D341Med (cell line): ENCODE measurements at places on chromosomes 16 and 17.

- no peak for DNase-seq
Observed at GRCh38 chr17:19370493-19370960, 7.8 kb upstream of the MAPK7 start.

GRCh38 chr16:68275611-68276191 is 11.4 kb downstream of the SLC7A6 start:
- no peak for DNase-seq

GRCh38 chr17:57665696-57666095 is 79.4 kb downstream of the CCDC182 start:
- no peak for DNase-seq

DNA sequence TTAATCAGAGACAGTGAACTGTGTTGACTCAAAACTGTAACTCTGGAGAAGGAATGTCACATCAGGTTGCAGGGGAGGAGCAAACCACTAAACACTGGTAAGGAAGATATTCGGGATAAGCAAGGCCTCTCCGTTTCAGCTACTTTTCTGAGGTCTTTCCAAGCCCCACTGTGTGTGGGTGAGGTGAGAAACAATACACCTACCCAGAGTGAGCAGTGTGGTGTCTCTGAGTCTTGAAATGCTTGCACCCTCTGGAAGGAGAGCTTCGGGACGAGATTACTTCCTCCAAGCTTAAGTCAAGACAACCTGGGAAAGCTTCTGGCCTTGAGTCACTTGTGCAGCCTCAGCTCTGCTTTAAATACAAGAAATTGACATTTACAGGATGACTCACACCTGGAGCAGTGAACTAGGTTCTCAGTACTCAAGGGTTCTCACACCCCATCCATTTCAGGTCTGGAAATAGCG is 2.5 kb upstream of the MAP3K14 start:
- DNase-seq: no peak

DNA sequence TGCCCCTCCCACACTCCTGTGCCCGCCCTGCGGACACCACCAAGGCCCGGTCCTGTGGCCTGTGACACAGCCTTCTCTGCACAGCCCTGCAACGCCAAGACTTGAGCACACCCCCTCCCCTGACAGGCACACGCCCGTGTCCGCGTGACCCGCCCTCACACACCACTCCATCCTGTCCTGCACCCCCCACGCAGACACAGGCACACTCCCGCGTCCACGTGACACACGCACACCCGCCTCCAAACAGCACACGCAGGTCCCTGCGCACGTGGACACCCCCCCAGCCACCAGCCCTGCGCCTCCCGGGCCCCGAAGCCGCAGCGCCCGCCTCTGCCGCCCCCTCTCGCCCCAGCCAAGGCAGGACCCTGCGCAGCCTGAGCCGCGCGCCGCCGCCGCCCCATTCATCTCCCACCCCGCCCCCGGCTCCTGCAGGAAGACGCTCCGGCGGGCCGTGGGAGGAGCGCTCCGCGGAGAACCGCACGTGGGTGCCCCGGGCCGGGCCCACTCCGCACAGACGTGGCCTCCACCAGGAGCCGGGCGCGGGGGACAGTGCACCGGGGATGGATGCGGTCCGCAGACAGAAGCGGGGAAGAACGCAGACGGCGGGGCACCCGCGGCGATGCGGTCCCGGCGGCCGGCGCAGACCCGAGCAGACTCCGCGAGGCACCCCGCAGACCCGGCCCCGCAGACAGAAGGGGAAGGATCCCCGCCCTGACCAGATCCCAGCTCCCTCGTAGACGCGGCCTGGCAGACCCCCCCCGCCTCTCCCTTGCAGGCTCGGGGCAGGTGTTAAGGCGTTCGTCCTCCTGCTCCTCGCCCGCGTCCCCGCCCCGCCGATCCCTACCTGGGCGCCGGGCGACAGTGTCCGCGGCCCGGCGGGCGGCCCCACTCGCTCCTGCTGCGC is 506 bp downstream of the CAMKK1 start:
- peak; percentile 53 for DNase-seq

DNA sequence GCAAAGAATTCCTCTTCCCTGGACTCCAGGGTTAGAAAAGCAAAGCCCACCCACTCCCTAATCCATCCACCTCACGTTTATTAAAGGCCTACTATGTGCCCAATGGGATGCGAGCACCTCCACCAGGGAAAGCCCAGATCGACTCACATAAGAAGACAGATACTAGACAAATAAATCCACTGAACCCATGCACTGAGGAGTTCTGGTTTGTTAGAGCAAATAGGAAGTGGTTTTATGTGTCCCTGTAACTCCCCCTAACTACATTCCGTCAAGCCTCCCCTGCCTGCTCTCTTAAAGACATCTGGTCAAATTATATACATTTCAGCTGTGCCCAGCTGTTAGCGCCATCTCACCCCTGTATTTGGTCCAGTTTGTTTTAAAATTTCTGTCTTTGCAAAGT is 218.5 kb upstream of the RPL38 start:
- no peak for DNase-seq

DNA sequence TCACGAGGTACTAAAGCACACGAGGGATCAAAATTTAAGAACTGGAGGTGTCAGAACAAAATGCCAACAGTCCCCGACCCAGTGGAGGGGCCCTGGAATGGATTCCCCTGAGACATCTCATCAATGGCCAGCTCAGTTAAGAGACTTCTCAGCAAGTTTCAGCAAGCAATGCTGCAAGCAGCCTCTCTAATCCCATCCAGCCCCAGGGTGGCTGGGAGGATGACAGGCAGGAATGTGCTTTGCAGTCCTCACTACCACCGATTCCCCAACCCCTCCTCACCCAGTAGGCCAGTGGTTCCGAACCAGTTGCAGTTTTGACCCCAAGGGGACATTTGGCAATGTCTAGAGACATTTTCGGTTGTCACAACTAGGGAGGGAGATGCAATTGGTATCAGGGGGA is 8.7 kb downstream of the GPRC5B start:
- DNase-seq: no peak

- peak; percentile 88 for DNase-seq
Observed at GRCh38 chr17:78865682-78866390, 25.2 kb upstream of the USP36 start.

- DNase-seq: no peak
Observed at GRCh38 chr16:3012246-3012645, 477 bp upstream of the CLDN9 start.

GRCh38 chr16:27363797-27364196 is 38.2 kb upstream of the IL21R start:
- DNase-seq: no peak

DNA sequence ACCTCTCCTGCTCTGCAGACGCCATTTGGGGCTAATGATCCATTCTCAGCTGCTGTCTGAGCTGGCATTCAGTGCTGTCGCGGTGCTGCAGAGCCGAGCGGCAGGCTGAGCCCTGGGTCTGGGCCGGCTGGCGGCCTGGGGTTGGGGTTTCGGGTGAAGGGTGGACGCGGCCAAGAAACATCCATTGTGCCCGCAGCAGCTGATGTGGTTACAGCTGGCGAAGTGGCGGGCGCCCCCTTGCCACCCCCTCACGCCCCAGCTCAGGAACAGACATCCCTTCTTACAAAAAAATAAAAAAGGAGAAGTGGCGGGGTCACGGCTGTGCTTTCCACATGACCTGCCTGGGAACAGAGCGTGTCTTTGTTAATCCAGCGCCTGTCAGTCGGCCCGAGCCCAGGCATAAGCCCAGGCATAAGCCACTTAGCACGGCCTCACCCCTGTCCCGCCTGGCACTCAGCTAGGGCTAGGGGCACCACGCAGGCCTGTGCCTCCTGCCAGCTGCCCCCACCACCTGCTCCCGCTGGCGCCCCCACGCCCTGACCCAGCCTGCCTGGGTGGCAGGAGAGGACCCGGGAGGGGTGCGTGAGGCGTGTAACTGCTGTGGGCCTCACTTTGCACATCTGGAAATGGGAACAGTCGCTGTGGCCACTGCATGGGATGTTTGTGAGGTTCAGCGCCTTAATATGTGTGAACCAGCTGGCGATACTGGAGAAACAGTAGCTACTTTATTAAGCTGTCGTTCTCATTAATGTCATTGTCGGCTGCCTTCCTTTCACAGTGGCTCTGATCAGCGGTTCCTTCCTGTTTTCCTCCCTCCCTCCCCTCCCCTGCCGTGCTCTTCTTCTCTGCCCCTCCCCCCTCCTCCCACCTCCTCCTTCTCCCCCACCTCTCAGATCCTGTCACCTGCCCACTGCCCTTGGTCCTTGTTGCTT is 197.7 kb upstream of the CIBAR2 start:
- DNase-seq: peak; percentile 86

DNA sequence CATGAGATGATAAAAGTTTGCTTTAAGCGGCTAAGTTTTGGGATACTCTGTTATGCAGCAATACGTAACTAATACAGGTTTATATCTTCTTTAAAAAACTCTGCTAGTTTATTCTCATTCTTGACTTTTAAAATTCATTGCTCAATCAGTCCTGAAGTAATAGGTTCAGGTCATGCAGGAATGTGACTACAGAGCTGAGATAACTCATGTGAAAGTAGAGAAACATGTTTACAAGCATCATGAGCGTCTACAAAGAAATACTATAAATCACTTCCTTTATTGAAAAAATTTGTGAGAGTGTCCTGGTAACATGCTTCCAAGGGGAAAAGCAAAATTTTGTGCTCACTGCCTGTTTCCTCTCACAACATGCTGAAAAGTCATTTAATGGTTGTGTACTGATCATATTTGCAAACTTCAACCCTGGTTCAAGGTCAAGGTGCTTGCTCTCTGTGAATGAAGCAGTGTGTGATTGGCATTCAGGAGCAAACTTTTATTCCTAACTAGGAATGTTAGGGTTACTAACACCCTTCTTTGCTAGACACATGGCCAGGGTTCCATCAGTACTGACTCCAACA is 12.5 kb upstream of the TMIGD1 start:
- no peak for DNase-seq

GRCh38 chr16:35141303-35141702 is 1681.9 kb downstream of the TP53TG3F start:
- no peak for DNase-seq
